ENCODE measurements at places on chromosomes 7 and 10. TPM values are rescaled to one million over a fixed set of nuclear protein-coding genes. Genes with fewer than 3 reads are reported as not detected.

GRCh38 chr10:131736321-131736980 is 164.4 kb upstream of the PPP2R2D start:
- no peaks in the 10 kb centered on the region for H3K27me3 ChIP-seq
- H3K36me3 ChIP-seq: no peaks in the 10 kb centered on the region
- no peak overlapping the region for H3K27ac ChIP-seq
- no peaks in the 10 kb centered on the region for H3K4me1 ChIP-seq

DNA sequence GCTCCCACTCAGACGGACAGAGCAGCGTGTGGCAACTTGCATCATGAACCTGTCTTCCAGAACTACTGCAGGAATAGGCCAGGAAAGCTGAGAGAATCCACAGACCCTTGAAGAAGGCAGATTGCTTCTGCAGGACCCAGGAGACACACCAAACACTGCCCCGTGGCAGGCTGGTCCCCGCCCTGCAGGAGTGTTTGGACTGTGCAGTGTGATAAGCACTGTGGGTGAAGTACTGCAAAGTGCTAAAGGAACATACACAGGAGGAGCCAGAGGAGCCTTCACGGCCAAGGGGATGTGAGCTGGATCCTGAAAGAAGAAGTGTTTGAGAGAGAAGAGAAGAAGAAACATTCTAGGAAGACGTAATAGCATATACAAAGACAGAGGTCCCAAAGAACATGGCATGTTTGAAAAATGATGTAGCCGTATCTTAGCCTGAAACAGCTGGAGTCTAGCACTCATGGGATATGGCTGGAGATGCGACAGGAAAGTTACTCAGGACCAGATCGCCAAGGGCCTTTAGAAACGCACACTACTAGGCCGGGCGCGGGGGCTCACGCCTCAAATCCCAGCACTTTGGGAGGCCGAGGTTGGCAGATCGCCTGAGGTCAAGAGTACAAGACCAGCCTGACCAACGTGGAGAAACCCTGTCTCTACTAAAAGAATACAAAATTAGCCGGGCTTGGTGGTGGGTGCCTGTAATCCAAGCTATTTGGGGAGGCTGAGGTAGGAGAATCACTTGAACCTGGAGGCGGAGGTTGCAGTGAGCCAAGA is 96.9 kb upstream of the RHEB start:
- H3K27me3 ChIP-seq: no peaks in the 10 kb centered on the region
- no peak for DNase-seq
- H3K36me3 ChIP-seq: no peaks in the 10 kb centered on the region
- H3K4me1 ChIP-seq: no peaks in the 10 kb centered on the region
- no peak overlapping the region for H3K27ac ChIP-seq
- H3K4me3 ChIP-seq: no peak overlapping the region

DNA sequence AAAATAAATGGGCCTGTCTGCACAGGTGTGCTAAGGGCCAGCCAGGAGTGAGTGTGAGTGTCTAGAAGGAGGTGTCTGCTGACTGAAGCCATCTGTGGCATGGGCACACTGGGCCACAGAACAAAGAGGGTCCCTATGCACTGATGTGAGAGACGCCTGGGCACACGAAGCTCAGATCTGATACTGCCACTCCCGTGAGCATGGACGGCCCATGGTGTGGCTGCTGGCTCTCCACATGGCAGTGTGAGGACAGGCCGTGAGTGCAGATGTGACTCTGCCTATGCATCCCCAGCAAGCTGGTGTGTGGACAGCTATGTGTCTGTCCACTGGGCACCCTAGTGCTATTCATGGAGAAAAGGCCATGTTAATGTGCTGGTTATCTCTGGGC is 12.8 kb upstream of the MYL7 start:
- H3K4me3 ChIP-seq: no peak overlapping the region
- H3K4me1 ChIP-seq: no peaks in the 10 kb centered on the region
- DNase-seq: no peak
- H3K27ac ChIP-seq: no peak overlapping the region

DNA sequence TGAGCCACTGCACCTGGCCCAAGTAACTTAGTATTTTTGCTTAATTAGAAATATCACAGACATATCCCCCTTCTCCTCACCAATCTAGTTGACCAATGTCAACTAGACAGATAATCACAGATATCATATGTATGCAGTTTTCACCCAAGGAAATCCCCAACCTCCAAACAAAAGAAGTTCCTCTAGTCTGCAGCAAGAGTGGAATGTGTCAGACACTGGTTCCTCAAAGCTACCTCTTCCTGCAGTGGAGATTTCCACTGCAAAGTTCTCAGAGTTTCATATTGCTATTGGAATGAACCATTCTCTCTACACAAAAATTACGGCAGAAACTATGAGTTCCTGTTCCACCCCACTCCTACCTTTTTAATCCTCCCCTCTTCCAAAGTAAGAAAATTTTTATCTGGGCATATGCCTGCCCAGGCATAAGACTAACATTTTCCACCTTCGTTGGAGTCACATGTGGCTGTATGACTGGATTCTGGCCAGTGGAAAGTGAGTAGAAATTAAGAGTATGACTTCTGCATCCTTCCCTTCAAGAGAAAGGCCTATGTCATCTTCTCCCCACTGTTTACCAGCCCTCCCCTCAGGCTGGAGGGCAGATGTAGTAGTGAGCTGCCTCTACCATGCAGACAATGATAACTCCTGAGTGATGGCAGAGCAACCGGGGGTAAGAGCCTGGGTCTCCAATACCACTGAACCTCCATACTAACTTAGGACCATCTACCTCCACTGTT is 103.0 kb downstream of the MYOF start:
- H3K36me3 ChIP-seq: no peaks in the 10 kb centered on the region
- H3K27me3 ChIP-seq: no peaks in the 10 kb centered on the region
- DNase-seq: no peak
- H3K27ac ChIP-seq: no peak overlapping the region
- H3K4me3 ChIP-seq: no peak overlapping the region

- peak overlapping the region; percentile 66 for H3K4me3 ChIP-seq
- H3K4me1 ChIP-seq: peaks cover 39% of the 10 kb centered on the region
- peak overlapping the region; percentile 97 for H3K27ac ChIP-seq
- H3K36me3 ChIP-seq: peaks cover 9% of the 10 kb centered on the region
These were observed 19.7 kb downstream of the MXI1 start for GRCh38 chr10:110226926-110227641.

- no peak overlapping the region for H3K4me3 ChIP-seq
- H3K27me3 ChIP-seq: no peaks in the 10 kb centered on the region
- H3K4me1 ChIP-seq: no peaks in the 10 kb centered on the region
- no peak overlapping the region for H3K27ac ChIP-seq
- DNase-seq: no peak
- no peaks in the 10 kb centered on the region for H3K36me3 ChIP-seq
These were observed 91.4 kb downstream of the TMEM130 start for GRCh38 chr7:98778421-98778820.

DNA sequence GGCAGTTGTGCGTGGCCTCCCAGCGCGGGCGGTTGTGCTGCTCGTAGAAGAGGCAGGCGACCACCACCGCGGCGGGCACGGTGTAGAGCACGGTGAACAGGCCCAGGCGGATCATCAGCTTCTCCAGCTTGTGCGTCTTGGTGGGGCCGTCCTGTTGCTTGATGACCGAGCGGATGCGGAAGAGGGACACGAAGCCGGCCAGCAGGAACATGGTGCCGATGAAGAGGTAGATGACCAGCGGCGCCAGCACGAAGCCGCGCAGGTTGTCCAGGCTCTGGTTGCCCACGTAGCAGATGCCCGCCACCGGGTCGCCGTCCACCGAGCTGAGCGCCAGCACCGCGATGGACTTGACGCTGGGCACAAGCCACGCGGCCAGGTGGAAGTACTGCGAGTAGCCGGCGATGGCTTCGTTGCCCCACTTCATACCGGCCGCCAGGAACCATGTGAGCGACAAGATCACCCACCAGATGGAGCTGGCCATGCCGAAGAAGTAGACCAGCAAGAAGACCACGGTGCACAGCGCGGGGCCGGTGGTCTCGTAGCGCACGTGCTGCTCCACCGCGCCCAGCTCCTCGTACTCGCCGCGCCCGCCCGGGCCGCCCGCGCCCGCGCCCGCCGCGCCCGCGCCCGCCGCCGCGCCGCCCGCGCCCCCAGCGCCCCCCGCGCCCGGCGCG is 2.2 kb downstream of the FZD8 start:
- peaks cover 11% of the 10 kb centered on the region for H3K27me3 ChIP-seq
- H3K4me1 ChIP-seq: peaks cover 38% of the 10 kb centered on the region
- no peaks in the 10 kb centered on the region for H3K36me3 ChIP-seq
- peak overlapping the region; percentile 17 for H3K27ac ChIP-seq

- H3K4me1 ChIP-seq: no peaks in the 10 kb centered on the region
- H3K4me3 ChIP-seq: no peak overlapping the region
- no peaks in the 10 kb centered on the region for H3K36me3 ChIP-seq
- peak overlapping the region; percentile 34 for H3K27ac ChIP-seq
- H3K27me3 ChIP-seq: no peaks in the 10 kb centered on the region
These were observed 222.4 kb downstream of the RPS24 start for GRCh38 chr10:78255796-78256638.

DNA sequence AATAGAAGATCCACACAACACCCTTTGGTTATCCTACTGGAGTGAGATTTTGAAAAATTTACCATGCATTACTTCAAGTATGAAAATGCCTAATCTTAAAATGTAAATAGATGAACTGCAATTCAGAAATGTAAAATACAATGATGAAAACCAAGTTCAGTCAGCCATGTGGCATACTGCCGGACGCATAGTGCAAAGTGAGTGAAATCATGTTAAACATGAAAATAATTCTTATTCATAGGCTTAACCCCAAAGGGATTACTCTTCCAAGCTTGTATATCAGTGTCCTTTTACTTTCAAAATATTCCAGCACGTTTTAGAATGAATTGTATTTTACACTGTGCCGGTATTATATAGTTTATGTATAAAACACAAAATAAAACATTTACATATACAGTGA is 99.8 kb downstream of the THSD7A start:
- no peak overlapping the region for H3K4me3 ChIP-seq
- H3K27ac ChIP-seq: no peak overlapping the region
- H3K4me1 ChIP-seq: no peaks in the 10 kb centered on the region
- DNase-seq: no peak
- no peaks in the 10 kb centered on the region for H3K36me3 ChIP-seq

DNA sequence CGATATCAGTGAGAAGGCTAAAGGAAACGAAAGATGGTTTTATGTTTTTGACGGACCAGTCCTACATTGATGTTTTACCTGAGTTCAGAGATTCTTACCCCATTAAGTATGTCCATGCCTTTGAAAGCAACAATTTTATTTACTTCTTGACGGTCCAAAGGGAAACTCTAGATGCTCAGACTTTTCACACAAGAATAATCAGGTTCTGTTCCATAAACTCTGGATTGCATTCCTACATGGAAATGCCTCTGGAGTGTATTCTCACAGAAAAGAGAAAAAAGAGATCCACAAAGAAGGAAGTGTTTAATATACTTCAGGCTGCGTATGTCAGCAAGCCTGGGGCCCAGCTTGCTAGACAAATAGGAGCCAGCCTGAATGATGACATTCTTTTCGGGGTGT is 27.7 kb downstream of the MET start:
- no peaks in the 10 kb centered on the region for H3K36me3 ChIP-seq
- no peak overlapping the region for H3K27ac ChIP-seq
- DNase-seq: no peak
- no peaks in the 10 kb centered on the region for H3K27me3 ChIP-seq

DNA sequence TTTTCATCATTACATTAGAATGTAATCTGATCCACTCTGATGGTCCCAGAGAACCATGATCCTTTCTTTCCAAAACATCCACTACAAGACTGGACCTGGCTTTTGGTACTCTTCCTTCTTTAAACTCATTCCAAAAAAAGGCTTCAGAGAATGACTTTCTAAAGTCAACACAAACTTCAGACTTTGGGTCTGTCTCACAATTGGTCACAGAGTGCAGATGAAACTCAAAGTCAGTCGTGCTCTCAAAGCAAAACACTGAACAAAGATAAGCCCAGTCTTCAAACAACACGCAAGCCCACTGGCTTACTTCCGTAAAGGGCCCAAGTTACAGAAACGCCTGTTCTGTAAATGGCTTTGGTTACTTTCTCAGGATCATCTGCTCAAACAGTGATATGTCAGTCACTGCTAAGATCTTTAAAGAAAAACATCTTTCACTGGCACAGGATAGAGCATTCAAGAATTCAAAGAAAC is 250.9 kb upstream of the MKLN1 start:
- no peaks in the 10 kb centered on the region for H3K36me3 ChIP-seq
- no peak for DNase-seq
- peak overlapping the region; percentile 28 for H3K27ac ChIP-seq
- H3K4me1 ChIP-seq: peaks cover 8% of the 10 kb centered on the region

DNA sequence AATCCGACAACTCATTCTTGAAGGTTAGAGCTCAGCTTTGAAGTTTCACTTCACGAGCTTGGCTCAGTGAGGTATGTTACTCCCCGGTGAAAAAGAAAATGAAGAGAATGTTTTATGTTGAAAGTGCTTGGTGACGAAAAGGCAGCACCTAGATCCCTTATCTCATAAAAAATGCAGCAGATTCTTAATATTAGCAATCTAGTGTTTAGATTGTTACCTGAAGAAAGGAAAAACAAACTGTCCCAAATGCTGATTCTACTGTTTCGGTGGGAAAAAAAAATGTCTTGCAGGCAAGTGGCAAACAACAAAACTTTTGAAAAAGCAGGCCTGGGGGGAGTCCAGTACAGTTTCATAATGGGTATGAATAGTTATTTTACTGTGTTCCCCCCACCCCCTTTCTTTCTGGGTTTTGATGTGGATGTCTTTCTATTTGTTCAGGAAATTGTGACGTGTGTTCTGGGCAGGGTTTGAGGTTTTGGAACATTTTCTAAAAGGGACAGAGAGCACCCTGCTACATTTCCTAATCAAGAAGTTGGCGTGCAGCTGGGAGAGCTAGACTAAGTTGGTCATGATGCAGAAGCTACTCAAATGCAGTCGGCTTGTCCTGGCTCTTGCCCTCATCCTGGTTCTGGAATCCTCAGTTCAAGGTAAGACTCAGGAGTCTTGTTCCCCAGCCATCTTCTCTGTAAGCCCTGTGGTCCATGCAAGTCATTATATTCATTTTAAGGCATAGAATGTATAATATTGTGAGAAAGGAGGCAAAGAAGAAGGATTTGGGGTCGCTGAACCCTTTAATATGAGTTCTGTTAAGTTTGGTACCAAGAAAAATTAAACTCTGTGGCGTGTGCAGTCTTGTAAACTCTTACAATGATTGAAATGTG is at the start of gene SRGN:
Gene SRGN (plus strand): TSS at position 514 of the 881 bp plus-strand sequence. CDS start 55 bp downstream, at position 569.
- H3K27me3 ChIP-seq: no peaks in the 10 kb centered on the region
- H3K4me1 ChIP-seq: no peaks in the 10 kb centered on the region
- peak within 1 kb of the TSS; percentile 52 for H3K4me3 ChIP-seq
- peak; percentile 81 for DNase-seq

GRCh38 chr7:41578700-41579099 is 124.2 kb downstream of the INHBA start:
- no peaks in the 10 kb centered on the region for H3K27me3 ChIP-seq
- DNase-seq: no peak
- no peaks in the 10 kb centered on the region for H3K36me3 ChIP-seq
- no peak overlapping the region for H3K27ac ChIP-seq
- no peak overlapping the region for H3K4me3 ChIP-seq

The SAP25 gene
- 0.96 TPM for total RNA-seq

The OPN1SW gene
- total RNA-seq: not detected

The KEL gene
- not detected for total RNA-seq

The PLPP4 gene
- total RNA-seq: not detected

The TMEM196 gene
- not detected for total RNA-seq

The PAPSS2 gene
- 93.9 TPM for total RNA-seq

The GRID2IP gene
- 0.20 TPM for total RNA-seq

The ZP3 gene
- 3.4 TPM for total RNA-seq

Measured in transverse colon (tissue), 4 donors.